ENCODE measurements at places on chromosomes 1 and 21. TPM values are rescaled to one million over a fixed set of nuclear protein-coding genes. Genes with fewer than 3 reads are reported as not detected.

Gene PRAMEF10
- not detected for total RNA-seq

Gene NMNAT2
- total RNA-seq, result 0.49 TPM

Gene IPO9
- total RNA-seq, result 29.2 TPM

Gene CHI3L1
- total RNA-seq, result 3.0 TPM

Gene LDLRAP1
- total RNA-seq, result 5.3 TPM

Gene NDC1
- total RNA-seq, result 35.2 TPM

Gene TMOD4
- not detected for total RNA-seq

Gene DAB1
- total RNA-seq, result 0.45 TPM

Gene NCSTN
- total RNA-seq, result 79.3 TPM

Gene MAP3K6
- 18.2 TPM for total RNA-seq

Gene RAB25
- total RNA-seq, result not detected

Gene DUSP23
- 27.8 TPM for total RNA-seq

Gene DHX9
- total RNA-seq, result 153 TPM

Gene CYP4A11
- total RNA-seq, result not detected

Gene SYPL2
- total RNA-seq, result 1.7 TPM

Gene AMPD1
- total RNA-seq, result not detected

Gene LCE3E
- not detected for total RNA-seq

Gene SLC9C2
- not detected for total RNA-seq

Gene LZIC
- total RNA-seq, result 50.3 TPM

Gene TCHH
- total RNA-seq, result 0.09 TPM

Gene C1orf141
- 0.65 TPM for total RNA-seq

Gene SYDE2
- 5.2 TPM for total RNA-seq

Gene FAM72B
- total RNA-seq, result 5.6 TPM
